GM03348 (cell line): ENCODE measurements at places on chromosomes 12 and 14.

- peak; percentile 68 for DNase-seq
Measured at GRCh38 chr14:77707355-77707723, 484 bp downstream of the ALKBH1 start.

- no peak for DNase-seq
Measured at GRCh38 chr12:96091833-96092232, 56.4 kb upstream of the LTA4H start.

DNA sequence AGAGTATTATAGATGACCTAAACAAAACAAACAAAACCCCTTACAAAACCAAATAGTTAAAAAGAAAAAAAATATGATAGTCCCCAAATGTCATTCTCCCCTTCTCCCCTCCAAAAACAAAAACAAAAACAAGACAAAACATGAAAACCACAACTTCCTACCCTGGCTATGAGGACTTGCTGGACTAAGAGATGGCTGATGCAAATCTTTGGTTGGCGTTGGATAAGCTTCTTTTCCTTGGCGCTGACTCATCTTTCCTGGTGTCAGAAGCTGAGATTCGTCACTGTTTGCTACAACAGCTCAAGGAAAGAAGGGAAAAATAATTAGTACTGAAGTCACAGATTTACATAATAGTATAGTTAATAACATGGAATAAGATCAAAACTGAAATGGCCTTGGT lies 102.5 kb upstream of the BBS10 start:
- peak; percentile 64 for DNase-seq

- no peak for DNase-seq
Measured at GRCh38 chr12:64526859-64527258, 74.9 kb downstream of the TBK1 start.

GRCh38 chr12:77923882-77924281 lies 93.2 kb downstream of the NAV3 start:
- DNase-seq, result peak; percentile 11
